ENCODE measurements at places on chromosomes 6 and 20.
A peak's percentile ranks its signal among the peaks of the same experiment; 100 is the strongest.

DNA sequence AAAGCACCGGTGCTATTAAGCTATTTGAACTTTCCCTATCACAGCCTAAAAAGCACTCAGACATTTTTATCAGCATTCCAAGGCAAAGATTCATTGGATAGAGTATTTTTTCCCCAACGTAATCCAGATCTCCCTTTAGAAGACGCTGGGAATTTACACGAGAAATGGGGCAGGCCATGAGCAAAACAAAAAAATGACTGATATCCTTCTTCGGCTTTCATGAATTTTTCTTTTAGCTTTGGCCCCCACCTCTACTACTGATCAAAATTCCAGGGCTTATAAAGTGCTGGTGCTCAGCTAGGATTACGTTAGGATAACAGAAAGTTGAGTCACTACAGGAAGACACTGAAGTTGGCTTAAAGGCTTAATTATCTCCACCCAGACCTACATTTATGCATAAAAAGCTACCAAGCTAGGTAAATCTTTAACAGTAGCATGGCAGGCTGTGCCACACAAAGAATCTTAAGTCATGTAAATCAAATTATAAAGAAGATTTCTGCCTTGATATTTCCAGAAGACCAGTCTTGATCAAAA, 418.5 kb upstream of the BTBD3 start:
- DNase-seq = no peak

GRCh38 chr20:9955646-9956045, 79.1 kb upstream of the ANKEF1 start:
- no peak for DNase-seq

GRCh38 chr6:165936660-165937059, 231.0 kb downstream of the TBXT start:
- DNase-seq = no peak

DNA sequence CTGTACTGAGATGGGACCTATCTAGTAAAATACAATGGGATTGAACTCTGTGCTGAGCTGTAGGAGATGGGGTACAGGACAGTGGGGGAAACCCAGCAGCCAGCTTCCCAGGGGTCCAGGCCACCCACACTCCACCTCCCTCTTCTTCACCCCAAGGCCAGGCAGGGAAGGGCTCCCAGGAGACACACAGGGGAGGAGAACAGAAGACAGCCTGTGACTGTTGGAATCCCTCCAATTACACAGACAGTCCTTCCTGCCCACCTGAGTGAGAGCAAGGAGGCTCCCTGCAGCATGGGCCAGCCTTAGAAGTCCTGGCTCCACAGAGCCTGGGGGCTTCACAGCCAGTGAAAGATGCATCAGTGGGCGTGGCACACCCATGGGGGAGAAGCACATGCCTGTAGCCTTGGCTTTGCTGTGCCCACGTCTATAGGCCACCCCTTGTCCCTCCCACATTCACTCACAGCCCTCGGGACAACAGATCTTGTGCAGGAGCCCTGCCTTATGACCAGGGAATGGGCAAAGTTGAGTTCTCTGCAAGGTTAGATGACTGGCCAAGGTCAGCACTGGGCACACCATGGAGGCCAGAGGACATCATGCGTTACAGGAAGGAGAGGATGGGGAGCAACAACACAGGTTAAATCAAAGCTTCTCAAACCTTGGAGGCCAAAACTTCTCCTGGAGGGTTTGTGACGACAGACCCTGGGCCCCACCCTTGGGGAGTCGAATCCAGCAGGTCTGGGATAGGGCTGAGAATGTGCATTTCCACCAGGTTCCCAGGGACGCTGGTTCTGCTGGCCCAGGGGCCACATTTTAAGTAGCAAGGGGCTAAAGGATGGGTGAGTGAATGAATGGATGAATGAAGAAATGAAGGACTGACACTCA, 12.3 kb upstream of the CST7 start:
- DNase-seq = no peak

DNA sequence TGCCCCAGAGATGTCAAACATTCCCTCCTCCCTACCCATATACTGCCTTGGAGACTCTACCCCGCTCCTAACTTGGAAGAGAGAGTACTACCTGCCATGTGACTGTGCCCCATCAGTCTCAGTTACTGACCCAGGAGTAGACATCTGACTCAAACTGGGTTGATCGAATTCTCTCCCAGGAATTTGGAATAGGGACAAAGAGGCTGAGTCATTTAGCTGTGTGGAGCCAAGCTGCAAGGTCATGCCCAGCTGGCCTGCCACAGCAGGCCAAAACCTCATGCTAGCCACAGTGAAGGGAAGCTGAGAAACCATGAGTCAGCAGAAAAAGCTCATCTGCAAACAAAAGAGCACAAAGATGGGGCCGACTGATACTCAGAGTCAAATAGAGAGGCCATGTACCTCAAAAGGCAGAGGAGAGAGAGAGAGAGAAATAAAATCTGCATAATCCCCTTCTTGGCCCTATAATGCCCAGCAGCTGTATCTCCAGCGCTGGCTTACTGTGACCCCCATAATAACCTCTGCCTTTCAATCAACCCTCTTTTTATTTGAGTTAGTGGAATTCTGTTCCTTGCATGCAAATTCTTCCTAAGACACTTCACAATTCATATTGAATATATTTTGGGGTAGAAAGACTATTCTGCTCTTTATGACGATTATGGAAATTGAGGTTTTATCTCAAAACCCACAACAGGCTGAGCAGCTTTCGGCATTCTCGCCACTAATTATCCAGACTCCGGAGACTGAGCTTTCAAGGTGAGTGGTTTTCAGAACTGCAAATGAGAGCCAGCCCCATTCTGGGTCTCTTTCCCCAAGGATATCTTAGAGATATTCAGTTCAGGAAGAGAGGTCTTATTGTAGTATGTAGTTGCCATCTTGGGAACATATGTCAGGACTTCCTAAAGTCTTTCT, 21.4 kb upstream of the AKIRIN2 start:
- DNase-seq = peak; percentile 81

DNA sequence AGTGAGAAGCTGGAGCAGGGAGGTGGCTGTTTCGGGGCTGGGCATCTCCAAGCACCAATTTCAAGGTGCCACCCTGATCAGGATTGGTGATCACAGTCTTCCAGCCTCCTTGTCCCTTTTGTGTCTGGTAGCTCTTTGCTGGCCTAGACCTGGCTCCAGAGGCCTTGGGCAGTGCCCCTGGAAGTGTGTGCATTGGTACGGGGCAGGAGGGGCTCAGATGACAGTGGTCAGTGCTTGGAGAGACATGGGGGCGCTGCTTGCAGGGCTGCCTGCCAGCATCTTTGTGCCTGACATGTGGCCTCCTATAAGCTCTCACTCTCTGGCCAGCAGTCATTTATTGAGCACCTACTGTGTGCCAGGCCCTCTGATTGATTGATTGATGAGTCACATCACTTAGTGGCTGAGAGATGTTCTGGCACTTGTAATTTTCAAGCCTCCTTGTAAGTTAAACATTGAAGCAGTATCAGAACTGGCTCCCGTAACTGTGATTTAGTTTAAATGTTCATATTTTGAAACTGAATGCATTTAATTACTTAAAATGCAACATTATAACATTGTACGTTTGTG, 61.7 kb downstream of the BCAS4 start:
- no peak for DNase-seq

DNA sequence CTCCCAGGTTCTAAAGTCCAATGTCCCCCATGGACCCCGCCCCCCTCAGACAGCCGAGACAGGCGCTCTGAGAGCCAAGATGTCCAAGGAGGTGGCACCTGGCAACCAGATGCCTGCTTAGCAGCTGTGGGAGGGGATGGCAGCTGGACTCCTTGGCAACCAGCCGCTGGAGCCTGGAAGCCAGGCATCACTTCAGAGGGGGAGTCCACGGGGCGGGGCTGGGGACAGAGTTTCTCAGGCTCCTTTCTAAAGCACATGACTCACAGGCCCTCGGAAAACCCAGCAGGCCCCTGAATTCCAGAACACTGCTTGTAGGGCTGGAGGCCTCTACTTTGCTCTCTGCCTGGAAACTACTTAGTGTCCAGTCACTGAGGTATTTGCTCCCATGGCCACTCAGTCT, 51.5 kb downstream of the PREX1 start:
- no peak for DNase-seq

- no peak for DNase-seq
Observed at GRCh38 chr6:15484821-15485220, 178.0 kb downstream of the DTNBP1 start.

GRCh38 chr6:110378552-110378951, 20.4 kb upstream of the METTL24 start:
- no peak for DNase-seq

DNA sequence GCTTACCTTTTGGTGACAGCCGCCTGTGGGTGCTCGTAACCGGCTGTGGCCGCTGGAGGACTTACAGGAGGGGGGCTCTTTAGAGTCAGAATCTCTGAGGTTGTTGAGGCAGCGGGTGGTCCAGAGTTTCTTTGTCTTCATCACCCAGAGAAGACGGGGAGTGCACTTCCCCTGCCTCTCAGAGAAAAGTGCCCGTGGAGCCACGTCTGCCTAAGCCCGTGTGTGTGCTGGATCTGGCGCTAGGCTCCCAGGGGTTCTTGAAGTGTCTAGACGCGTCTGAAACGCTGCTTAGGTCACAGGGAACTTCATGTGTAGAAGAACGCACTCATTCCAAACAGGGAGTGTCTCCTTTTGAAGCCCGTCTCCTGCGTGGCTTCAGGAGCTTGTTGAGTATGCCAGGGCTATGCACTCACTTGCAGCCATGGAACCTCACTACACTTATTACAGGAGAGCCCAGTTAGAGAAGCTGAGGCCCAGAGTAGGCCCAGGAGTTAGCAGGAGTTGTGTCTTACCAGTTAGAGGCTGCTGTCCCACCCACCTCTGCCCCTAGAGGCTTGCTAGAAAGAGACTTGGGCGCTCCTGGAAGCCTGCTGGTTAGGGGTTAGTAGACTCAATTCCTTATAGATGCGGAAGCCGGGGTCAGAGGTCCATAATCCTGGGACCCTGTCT, 1.3 kb downstream of the LSM14B start:
- no peak for DNase-seq

- peak; percentile 20 for DNase-seq
Observed at GRCh38 chr20:40922865-40923264, 105.8 kb upstream of the TOP1 start.

DNA sequence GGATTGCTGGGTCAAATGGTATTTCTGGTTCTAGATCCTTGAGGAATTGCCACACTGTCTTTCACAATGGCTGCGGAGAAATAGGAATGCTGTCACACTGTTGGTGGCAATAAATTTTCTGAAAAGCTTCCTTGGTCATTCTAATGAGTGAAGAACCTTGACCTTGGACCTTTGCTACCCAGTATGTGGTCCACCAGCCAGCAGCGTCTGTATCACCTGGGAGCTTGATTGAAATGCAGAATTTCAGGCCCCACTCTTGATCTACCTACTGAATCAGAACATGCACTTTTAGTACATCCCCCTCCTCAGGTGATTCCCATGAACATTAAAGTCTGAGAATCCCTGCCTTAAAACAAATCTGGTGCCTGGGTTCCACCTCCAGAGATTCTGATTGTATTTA, 27.5 kb upstream of the GLP1R start:
- DNase-seq = no peak

GRCh38 chr6:31663126-31663960, 1.5 kb downstream of the GPANK1 start:
- DNase-seq = no peak

DNA sequence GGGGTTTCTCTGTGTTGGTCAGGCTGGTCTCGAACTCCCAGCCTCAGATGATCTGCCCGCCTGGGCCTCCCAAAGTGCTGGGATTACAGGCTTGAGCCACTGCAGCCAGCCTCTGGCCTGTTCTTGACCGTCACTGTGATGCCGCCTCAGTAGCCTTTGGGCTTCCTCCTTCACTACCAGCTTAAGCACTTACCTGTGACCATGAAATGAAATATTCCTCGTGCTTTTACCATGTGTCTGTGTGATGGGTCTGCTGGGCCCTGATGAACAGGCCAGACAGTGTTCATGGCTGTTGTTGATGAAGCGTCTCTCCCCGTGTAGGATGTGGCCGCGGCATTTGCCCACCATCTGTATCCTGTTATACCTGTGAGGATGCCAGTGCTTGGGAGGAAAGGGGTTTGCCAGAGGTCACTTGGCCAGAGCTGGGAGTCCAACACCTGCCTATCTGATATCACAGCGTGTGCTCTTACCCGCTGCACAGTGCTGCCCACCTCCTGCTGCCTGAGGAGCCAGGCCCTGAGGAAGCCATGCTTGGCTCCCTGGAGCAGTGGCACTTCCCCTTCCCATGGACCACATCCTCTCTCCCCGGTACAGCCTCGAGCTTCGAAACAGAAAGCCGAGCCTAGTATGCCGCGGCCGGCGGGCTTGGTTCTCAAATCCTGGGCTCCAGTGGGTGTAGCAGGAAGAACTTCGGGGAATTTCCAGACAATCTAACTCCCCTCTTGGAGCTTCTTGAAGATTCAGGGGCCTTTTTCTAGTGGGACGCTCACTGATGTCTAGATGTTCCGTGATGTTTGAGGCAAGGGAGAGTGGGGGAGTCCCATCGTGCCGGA, 167.9 kb downstream of the ZDHHC14 start:
- no peak for DNase-seq

DNA sequence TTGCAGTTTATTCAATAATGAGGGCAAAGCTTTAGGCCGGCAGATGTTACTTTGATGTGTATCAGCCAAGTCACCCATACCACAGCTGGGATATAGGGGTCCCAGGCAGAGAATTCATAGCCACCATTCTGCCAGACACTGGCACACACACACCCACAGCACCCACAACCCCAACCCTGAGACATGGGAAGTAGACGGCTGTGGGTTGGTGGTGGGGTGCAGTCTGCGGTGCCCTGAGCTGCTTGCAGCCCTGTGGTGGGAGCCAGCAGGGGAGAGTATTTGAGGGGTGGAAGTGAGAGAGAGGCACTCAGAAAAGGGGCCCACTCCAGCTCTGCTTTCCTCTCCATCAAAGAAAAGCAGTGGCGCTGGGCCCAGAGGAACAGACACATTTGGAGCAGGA, 125.3 kb downstream of the FOXO3 start:
- no peak for DNase-seq

- DNase-seq = peak; percentile 25
Observed at GRCh38 chr6:47414423-47415167, 63.0 kb upstream of the CD2AP start.

GRCh38 chr6:47646689-47647088, 51.7 kb upstream of the ADGRF4 start:
- no peak for DNase-seq

GRCh38 chr6:41367700-41368099, 32.3 kb downstream of the NCR2 start:
- no peak for DNase-seq

GRCh38 chr20:62133864-62134263, 9.3 kb downstream of the PSMA7 start:
- no peak for DNase-seq

- DNase-seq = no peak
Observed at GRCh38 chr6:85458184-85458583, 8.3 kb downstream of the NT5E start.

All from activated CD4-positive, alpha-beta T cell treated with anti-CD3 and anti-CD28 coated beads, Interleukin-2, Interleukin-4, amounts not matched to agents 100 ng/mL and 50 ng/mL, durations not matched to agents 16 hours and 8 hours (primary cell).